ENCODE measurements at places on chromosomes 6 and 20.

DNA sequence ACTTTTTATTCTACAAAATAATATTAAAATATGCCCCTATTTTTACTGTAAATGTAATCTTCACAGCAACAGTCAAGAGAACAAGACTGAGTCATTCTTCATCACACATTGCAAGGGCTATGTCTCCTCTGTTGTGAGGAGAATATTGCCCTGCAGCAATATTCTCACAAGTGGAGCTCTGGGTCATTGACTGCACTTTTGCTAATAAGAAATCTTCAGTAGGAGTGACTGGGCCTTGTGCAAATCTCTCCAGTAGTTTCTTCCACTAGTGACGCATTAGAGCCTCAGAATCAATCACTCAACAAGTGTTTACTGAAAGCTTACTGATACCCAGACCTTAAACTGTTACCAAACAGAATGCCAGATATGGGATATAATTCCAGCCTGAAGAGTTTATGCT lies 49.1 kb downstream of the LAMA2 start:
- no peak for DNase-seq

- no peak for DNase-seq
Observed at GRCh38 chr6:118735320-118735719, 83.9 kb upstream of the CEP85L start.

GRCh38 chr20:11372876-11373790 lies 544.6 kb upstream of the BTBD3 start:
- DNase-seq = no peak

DNA sequence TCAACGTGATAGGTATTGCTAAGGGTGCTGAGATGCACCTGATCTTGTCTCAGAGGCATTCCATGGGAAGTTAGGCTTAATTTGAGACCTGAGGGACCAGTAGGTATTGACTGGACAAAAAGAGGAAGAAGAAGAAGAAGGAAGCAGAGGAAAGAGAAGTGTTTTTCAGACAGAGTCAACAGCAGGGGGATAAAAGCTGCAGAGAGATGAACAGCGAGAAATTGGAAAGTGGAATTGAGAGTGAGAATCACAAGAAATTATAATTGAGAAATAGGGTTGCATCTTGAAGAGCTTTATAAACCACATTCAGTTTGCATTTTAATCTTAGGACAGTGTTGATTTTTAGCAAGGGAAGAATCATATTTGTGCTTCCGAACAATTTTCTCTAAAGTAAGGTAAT lies 254.0 kb downstream of the CD83 start:
- no peak for DNase-seq

- no peak for DNase-seq
Observed at GRCh38 chr6:143283887-143284645, 166.4 kb downstream of the ADAT2 start.

- DNase-seq = no peak
Observed at GRCh38 chr20:3164043-3164762, 4.5 kb upstream of the FASTKD5 start.

GRCh38 chr6:20696676-20697075 lies 162.4 kb downstream of the CDKAL1 start:
- no peak for DNase-seq

GRCh38 chr20:58718121-58718563 lies 25.5 kb downstream of the NPEPL1 start:
- DNase-seq = no peak

DNA sequence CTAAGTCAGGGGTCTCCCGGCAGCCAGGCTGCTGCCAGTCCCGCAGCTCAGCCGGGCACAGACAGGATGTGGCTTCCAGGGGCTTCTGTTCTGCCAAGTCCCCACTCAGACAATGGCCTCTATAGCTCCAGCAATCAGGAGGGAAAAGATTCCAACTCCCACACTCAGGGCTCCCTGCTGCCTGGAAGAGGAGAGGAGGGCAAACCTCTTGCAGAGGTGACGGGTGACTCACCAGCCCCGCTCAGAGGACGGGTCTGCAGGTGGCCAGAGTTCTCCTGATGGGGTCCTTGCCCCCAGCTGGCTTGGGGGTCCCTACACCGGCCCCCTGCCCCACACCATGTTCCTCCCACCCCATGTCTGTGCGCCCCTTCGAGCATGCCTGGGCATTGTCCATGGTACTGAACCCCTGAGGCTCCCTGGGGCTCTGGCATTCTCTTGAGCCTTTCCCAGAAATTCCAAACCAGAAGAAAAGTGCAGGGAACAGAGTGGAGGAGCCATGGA lies 32.6 kb downstream of the NTSR1 start:
- DNase-seq = no peak

GRCh38 chr20:45174434-45175364 lies at the start of gene PI3:
PI3 (plus strand) TSS chr20:45174902; CDS start chr20:45174923, 21 bp downstream.
- DNase-seq = no peak

DNA sequence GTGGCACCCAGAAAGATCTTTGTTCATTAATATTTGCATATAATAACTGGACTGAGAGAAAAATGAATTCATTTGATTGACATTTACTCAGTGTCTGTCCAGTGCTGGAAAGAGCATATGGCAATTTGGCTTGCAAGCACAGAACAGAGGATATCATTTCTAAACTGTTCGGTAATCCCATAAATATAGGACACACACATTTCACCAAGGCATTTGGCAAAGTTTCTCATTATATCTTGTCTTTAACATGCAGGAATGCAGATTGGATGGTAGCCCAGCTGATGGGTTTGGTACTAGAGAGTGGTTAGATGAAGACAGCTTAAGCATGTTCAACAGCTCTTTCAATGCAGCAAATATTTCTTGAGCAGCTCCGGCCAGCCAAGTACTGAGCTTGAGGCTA lies 259.2 kb downstream of the PRKN start:
- no peak for DNase-seq

GRCh38 chr6:148530394-148530953 lies 187.8 kb downstream of the SASH1 start:
- DNase-seq = no peak

DNA sequence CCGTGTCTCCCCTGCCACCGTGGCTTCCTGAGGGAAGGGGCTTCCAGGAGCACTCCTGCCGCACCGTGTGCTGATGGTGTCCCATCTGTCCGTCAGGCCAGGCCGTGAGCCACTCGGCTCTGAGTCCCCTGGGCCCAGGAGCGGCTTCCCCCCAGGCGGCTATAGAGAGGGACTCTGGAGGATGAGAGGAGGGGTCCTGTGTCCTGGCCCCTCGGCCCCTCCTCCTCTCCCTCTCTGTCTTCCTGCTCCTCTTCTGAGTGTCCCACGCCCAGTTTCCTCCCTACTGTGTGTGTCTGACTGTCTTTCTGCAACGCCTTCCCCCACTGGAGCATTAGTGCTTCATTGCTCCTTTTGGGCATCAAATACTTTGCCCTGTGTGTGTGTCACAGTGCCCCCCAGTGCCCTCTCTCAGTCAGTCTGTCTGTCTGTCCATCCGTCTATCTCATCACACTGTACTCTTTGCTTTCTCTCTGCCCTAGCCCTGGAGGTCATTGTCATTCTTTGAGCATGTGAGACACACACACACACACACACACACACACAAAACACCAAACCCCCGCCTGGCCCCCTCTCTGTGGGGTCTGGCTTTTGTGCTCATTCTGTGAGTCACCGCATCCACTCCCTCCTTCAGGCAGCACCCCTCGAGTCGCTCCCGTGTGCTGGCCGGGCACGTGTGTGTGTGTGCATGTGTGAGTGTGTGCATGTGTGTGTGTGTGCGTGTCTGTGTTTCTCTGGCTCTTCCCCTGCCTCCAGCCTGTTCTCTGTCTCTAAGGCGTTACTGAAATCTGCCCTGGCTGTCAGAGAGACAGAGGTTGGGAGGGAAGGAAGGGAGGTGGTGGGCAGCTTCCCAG lies 71.9 kb downstream of the SRC start:
- DNase-seq = no peak

Data from GM19239 (cell line).